Right forelimb (tissue), 1 donor: ENCODE measurements at places on chromosomes 6 and 20.
A peak's percentile ranks its signal among the peaks of the same experiment; 100 is the strongest.

- no peak for DNase-seq
These were observed 43.2 kb downstream of the SSR1 start for GRCh38 chr6:7269816-7270215.

DNA sequence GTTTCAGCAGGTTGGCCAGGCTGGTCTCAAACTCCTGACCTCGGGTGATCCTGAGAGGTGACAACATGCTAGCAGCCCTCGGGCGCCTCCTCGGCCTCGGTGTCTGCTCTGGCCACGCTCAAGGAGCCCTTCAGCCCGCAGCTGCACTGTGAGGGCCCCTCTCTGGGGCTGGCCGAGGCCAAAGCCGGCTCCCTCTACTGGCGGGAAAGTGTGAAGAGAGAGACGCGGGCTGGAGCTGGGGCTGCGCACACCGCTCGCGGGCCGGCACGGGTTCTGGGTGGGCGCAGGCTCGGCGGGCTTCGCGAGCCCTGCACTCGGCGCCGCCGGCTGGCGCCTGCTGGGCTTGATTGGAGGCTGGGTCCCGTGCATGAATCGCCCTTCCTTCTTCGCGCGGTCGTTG is 80.8 kb upstream of the RBM24 start:
- DNase-seq, result no peak

DNA sequence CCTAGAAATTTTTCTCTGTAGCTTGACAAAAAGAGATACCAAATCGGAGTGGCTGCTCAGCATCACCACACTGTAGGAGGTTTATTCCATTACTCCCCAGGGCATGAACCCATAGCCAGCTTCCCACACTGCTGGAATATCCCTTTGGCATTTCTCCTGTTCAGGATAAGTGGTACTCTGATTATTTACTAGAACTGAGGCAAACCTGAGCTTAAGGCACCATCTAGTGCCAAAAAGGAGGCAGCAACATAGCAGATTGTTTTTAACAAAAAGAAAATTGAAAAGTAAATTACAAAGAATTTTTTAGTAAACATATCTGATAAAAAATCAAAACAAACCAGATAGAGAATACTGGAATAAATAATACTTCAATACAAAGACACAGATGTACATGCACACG is 181.7 kb downstream of the WDR27 start:
- DNase-seq, result no peak

GRCh38 chr20:51966296-51966971 is 164.1 kb upstream of the SALL4 start:
- DNase-seq, result peak; percentile 49

DNA sequence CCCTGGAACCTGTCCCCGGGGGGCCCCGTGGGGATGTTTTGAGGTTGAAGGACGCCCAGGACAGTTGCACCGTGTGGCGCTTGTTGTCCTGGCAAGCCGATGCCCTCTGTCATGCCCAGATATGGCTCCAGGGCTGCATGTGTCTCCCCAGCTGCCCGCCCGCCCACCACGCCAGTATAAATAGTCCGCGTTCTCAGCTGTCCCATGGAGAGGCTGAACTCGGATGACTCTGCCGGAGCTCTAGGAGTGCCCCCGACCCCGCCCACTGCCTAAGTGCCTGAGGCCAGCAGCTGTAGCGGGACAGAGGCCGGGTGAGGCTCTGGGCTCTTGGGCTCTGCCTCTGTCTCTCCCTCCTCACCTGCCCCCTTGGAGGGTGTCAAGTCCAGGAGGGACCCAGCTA is 83.0 kb upstream of the GATA5 start:
- peak; percentile 78 for DNase-seq

- DNase-seq, result no peak
These were observed 65.6 kb downstream of the SCAND1 start for GRCh38 chr20:35888657-35889056.

DNA sequence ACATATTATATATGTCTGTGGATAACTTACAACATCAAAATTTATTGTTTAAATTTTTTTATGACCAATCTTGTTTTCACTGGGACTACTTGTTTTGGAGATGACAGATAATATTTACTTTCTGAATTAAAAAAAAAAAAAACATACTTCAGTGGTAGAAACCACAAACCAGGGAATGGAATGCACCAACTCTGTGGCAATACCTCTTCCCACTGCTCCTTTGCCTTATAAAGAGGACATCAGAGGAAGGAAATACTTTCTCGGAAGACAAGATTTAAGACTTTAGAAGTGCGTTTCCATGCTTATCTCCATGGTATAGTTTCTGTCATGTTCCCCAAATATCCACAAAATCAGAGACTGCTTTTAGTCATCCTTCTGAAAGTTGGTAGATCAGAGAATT is 1241.1 kb upstream of the EYS start:
- no peak for DNase-seq

DNA sequence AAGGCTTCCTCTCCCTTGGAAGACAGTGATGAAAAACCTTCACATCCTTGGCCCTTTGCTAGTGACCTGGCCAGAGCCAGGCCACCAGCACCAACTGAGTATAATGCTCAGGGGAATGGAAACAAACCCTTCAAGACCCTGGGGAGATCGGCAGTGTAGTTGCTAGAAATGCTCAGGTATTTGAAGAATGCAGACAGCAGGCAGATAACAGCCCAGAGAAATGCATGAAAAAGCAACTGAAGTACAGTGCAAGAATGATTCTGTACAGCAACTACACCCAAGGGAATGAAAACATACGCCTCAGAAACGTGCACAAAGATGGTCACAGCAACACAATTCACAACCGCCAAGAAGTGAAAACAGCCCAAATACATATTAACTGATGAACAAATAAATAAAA is 41.1 kb downstream of the PPP1R3G start:
- no peak for DNase-seq

GRCh38 chr20:44780226-44780625 is 30.1 kb downstream of the RIMS4 start:
- peak; percentile 71 for DNase-seq

- DNase-seq, result no peak
These were observed 82.0 kb downstream of the PTPRK start for GRCh38 chr6:128438393-128438792.

DNA sequence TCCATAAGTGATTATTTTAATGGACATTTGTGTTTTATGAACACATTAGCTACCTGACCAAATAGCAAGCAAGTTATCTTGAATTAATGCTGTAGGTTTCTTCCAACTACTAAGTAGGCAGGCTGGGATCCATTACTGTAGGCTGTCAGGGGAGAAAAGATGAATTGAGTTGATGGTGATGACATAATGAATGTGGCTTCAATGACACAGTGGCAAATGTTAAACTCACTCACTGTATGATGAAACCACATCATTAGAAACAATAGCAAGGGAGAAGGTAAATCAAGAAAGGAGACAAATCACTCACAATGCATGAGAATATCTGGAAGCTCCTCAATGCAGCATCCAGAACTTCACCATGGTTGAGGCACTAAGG is 529.7 kb upstream of the CITED2 start:
- no peak for DNase-seq

DNA sequence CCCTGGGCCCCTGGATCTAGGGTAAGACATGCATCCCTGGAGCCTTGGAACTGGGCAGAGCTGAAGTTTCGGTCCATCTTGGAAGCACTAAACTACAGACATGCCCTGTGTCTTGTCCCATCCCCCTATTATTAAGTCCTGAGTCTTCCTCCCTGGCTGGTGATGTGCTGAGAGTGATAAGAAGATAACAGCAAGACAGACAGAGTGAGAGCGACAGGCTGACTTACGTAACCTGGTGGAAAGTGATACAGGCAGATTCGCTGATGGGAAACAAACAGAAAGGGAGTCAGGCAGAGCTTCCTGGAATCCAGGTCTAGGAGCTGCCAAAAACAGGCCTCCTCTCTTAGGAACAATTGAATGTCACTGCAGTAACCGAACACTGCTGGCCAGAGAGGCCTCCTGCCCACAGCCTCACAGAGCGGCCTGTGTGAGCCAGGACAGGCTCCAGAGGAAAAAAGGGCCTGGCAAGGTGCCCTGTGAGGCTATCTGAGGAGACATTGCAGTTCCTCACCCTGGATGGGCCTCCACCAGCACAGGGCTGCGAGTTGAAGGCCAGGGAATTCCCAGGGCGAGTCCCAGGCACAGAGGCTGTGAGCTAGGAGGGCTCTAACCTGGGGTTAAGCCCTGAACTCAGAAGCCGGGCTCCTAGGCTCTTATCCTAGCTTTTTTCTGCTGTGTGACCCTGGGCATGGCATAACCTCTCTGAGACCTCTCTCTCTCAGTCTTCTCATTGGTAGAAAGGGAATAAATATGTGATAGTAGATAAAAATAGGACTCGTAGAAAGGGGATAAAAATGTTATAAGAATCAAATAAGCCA is 34.2 kb upstream of the B4GALT5 start:
- peak; percentile 82 for DNase-seq

GRCh38 chr6:151443454-151443853 is 8.5 kb downstream of the RMND1 start:
- no peak for DNase-seq

GRCh38 chr6:56515081-56515905 is 127.4 kb downstream of the DST start:
- DNase-seq, result no peak

DNA sequence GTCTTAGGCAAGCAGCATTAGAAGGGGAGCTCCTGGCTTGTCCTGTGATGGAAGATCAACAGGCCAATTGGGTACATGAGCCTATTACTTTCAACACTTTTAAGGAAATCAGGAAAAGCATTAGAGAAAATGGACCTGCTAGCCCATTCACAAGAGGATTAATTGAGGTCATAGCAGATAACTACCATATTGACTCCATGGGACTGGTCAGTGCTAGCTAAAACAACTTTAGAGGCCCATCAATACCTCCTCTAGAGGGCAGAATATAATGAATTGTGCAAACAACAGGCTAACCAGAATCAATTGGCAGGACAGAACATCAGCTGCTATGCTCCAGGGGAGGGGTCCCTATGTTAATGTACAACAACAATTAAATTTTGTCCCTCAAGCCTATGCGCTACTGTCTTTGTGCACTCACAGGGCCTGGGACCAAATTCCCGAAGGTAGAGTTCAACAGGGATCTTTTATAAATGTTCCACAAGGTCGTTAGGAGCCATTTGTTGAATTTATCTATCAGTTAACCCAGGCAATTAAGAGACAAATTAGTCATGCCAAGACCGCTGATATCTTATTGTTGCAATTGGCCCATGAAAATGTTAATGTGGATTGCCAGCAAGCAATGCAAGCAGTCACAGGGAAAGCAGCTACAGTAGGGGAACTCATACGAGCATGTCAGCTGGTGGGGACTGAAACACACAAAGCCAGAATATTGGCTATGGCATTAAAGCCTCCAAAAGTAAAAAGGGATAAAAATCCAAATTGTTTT is 106.6 kb upstream of the BTN3A2 start:
- no peak for DNase-seq

DNA sequence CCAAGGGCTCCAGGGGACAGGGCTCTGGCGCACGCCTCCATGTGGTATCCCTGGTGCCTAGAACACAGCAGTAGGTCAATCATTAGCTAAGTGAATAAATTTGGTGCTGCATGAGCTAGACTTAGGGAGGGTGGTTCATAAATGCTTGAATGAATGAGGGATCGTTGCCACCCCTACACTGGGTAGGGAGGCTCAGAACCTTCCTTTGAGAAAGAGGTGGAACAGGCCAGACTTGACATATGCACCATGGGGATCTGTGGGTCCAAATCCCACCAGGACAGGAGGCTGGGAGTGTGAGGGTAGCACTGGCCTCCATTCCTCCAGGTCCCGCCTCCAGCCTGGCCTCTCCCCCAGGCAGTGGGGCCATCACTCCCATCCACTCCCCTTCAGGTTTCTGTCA is 13.8 kb downstream of the TEAD3 start:
- DNase-seq, result no peak

GRCh38 chr6:113629975-113630737 is 227.0 kb upstream of the MARCKS start:
- DNase-seq, result no peak

DNA sequence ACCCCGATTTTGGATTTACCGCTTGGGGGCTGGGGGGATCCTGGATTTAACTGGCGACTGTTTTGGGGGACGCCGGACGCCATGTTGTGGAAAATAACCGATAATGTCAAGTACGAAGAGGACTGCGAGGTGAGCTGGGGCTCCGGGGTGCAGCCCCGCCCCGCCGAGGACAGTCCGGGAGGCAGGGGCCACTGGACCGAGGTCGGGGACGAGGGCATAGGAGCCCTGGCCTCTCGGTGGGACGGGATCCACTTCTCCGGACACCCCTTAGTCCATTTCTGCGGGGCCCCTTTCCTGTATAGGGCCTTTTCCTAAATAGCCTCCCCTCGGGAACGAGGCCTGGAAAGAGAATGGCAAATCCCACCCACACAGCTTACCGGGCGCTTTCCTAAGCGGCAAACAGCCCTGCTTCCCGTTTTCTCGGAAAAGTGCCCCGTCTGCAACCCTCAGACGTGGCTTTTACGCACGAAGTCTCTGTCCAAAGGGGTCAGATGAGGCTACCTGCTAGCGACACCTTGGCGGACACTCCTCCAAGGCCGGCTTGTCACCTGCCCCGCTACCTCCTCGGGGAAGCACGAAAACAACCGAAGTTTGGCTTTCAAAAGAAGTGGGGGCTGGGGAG is 469 bp downstream of the TFAP2C start:
- DNase-seq, result no peak

GRCh38 chr6:80465513-80465912 is 359.0 kb downstream of the BCKDHB start:
- DNase-seq, result no peak

GRCh38 chr20:21710863-21711431 is 5.5 kb downstream of the PAX1 start:
- DNase-seq, result no peak

DNA sequence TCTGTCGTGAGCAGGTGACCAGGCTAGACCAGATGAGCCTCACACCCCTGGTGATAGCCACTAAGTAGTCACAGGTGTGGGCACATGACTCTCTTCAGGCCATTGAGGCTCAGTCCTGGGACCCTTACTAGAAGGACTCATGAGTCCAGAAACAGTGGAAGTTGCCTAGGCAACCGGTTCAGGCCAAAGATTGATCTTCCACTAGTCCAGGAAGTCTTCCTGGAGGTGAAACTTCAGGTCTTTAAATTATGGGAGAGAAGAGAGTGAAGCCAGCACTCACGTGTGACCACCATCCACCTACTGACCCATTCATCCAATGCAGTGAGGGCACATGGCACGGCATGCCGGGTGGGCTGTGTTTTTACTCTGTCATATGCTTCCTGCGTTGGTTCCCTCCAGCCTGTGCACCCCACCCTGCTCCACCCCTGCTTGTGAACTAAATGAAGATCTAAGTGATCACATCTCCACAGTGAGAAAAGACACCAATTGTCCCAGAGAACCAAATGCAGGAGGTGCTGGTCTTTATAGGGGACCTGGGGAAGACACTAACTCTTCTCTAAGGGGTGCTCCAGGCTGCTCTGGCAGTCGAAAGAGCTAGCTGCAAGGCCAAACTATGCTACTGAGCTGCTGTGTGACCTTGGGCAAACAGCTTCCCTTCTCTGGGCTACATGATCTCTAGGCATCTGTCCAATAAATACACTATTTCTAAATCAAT is 12.5 kb upstream of the STX16 start:
- DNase-seq, result no peak

DNA sequence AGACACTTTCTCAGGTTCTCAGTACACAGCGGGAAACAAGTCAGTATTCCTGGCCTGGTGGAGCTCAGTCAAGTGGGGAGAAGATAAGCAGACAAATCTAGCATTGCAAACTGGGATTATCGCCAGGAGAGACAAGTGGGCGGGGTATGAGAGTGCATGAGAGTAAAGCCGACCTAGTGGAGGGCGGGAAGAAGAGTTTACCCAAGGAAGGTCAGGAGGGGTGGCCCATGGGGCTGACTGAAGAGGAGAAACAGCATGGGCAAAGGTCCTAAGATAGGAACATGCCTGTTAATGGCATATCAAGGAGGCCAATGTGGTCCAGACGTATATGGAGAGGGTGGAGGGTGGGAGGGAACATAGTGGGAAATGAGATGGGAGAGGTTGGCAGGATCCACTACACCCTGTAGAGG is 12.4 kb upstream of the CSNK2A1 start:
- DNase-seq, result no peak

- no peak for DNase-seq
These were observed 196.3 kb downstream of the FUT9 start for GRCh38 chr6:96212066-96212465.
